Activated naive CD4-positive, alpha-beta T cell treated with anti-CD3 and anti-CD28 coated beads, Interleukin-2, amount 50 U/mL, for 72 hours (primary cell): ENCODE measurements at places on chromosomes 3 and 15.

DNA sequence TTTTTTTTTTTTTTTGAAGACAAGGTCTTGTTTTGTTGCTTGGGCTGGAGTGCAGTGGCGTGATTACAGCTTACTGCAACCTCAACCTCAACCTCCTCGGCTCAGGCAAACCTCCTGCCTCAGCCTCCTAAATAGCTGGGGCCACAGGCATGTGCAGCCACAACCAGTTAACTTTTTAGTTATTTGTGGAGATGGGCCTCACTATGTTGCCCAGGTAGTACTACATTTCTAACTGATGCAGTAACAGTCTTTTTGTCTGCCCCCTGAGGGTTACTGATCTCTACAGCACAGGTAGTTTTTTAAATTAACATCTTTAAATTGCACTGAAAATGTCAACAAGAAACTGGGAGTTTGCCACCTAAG lies 3.4 kb upstream of the LMLN start:
- DNase-seq, result no peak

DNA sequence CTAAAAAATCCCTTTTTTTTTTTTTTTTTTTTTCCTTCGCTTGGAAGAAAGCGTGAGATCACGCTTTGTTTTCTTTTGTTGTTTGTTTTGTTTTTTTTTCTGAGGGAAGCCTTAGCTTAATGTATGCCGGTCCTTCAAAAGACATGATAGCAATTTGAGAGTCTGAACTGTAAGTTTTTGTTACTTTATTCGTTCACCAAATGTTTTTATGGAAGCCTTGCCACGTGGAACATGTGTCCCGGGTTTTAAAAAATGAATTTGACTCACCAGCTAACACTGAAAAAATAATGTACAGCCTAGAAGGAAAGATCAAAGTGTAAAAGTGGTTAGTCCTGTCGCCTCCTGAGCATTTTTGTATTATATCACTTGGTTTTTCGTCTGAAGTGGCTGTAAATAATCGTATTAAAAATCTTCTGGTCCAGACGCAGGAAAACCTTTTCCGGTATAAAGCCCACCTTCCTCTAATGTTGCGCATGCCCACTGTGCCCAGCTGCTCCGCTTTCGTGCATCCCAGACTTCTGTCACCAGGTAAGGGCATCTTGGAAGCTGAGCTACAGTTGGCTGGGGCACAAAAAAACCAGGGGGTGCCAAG lies 795 bp upstream of the MYNN start:
- no peak for DNase-seq

DNA sequence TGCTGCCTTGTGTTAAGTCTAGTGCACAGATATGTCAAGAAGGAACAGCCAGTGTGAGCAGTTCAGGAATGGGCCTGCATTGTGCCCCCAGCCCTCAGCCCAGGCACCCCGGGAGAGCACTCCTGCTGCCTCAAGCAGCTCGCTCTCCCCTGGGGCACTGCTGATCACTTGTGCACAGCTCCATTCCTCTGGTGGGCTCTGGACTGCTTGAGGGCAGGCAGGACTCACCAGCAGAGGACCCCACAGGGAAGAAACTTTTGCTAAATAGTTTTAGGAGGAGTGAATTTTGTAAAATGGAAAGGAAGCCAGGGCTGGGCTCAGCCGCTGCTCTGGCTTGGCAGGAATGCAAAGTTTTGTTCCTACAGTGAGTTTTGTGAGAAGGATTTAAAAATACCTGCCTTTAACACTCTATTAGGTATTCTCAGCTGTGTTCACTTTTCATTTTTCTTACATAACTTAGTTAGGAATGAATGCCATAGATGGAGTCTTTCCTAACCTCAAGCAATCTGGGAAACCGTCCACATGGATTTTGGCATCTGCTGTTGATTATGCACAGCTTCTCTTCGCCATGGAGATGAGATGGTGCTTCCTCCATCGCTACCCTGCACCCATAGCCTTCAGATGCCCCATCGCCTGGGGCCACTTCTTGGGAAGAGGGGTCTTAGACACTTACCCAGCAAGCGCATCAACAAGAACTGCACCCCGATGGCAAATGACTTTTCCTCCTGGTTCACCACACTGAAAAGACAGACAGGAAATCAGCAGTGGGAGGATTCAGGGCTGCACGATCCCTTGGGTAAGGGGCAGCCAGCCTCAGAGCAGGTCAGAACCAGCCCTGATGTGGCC lies 42.3 kb upstream of the RAB6B start:
- DNase-seq, result no peak

- no peak for DNase-seq
These were observed 60.6 kb downstream of the SUCLG2 start for GRCh38 chr3:67593761-67594234.

DNA sequence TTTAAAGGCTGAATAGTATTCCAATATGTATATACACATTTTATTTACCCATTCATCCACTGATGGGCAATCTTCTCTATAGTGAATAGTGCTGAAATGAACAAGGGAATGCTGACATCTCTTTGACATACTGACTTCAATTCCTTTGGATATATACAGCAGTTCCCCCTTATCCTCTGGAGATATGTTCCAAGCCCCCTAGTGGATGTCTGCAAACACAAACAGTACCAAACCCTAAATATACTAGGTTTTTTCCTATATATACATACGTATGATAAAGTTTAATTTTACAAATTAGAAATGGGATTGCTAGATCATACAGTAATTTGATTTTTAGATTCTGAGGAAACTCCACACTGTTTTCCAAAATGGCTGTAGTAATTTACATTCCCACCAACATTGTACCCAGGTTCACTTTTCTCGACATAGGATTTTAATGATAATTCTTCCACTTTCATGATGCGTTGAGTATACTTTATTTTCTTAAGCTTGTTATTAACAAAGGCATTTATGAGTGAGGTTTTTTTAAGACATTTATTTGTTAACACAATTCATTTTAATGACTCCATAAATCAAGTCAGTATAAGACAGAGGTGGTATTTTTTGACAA lies 38.2 kb downstream of the VPS13C start:
- no peak for DNase-seq

GRCh38 chr3:183766745-183767606 lies 58.4 kb downstream of the MAP6D1 start:
- DNase-seq, result peak; percentile 71

DNA sequence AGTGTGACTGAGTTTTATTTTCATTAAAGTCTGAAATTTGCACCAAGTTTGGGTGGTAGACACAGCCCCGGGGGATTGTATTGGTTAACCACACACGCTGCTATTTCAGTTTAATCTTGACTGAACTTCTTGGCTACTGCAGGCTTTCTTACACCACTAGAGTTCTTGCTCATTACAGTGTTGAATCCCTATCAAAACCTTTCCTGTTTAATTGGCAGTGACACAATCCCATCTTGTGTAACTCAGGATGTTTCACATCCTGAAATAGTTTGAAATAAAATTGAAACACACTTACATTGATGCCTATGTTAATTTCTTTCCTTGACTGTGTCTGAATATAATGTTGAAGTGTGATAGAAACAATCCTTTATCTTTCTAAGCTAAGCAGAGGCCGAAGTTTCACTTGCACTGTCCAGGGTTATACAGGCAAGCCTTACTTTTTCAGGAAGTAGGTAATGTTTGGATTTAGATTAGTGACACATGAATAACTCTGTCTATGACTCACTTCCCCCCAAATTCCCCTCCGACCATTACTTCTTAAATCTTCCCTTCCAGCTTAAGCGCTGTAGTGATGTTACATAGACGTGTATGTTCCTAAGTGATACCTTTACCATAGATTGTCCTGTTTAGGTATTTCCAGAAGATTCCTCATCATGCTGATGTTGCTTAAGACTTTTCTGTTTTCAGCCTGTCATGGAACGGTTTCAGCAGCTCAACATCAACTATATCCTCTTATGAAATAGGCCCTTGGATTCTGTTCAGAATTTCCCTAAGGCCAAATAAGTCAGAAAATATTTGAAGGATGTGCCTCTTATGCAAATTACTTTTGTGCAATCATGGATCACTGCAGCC lies 16.8 kb downstream of the ATG7 start:
- no peak for DNase-seq
